ENCODE measurements at places on chromosomes 3 and 15.

DNA sequence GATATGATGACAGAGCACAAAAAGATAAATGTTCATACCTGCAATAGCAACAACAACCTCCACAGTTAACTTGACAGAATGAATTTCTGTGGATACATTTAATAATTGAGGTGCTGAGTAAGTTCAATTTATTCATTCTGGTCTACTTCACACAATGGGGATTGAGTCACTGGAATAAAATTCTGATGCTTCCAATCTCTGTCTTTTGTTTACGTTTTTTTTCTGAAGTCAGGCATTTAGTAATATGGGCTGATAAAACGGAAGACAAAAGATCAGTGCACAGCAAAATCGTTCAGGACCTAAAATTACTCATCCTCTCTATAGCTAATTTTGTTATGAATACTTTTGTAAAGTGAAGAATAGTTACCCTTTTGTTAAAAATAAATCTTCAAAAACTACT lies 565.9 kb upstream of the CCDC54 start:
- no peak for DNase-seq

DNA sequence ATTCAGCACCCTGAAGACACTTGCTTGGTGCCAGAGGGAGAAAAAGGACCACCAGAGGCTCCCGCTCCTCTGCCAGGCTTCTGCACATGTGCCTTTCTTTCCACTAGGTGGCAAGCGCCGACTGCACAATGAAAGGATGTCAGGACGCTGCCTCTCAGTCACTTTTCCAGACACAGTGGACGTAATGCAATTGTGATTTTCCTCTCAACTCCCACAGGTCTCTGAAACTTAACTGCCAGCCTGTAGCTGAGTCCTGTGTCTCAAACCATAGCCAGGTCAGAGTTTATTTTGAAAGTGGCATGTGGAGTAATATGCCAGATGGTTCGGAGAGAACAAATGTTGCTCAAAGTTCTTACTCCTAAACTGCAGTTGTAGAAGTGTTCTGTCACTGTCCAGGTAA lies 162.9 kb downstream of the ITPR1 start:
- peak; percentile 59 for DNase-seq

GRCh38 chr3:99505200-99505599 lies 133.2 kb upstream of the COL8A1 start:
- no peak for DNase-seq

- DNase-seq = no peak
Observed at GRCh38 chr3:194931865-194932264, 246.2 kb downstream of the FAM43A start.

DNA sequence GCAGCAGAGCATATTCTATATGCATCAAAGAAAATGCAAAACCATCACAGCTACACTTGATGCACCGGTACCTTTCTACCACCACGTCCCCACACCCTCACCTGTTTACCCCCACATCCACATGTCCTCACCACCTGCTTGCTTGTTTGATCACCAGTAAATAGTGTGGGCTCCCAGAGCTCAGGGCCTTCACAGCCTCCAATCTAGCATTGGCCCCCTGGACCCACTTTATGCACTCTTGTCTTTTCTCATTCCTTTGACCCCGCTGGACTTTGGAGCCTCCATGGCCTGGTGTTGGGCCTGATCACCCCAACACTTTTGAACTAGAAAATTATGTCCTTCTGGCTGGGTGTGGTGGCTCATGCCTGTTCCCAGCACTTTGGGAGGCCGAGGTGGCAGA lies 190.1 kb downstream of the PDE8A start:
- no peak for DNase-seq

DNA sequence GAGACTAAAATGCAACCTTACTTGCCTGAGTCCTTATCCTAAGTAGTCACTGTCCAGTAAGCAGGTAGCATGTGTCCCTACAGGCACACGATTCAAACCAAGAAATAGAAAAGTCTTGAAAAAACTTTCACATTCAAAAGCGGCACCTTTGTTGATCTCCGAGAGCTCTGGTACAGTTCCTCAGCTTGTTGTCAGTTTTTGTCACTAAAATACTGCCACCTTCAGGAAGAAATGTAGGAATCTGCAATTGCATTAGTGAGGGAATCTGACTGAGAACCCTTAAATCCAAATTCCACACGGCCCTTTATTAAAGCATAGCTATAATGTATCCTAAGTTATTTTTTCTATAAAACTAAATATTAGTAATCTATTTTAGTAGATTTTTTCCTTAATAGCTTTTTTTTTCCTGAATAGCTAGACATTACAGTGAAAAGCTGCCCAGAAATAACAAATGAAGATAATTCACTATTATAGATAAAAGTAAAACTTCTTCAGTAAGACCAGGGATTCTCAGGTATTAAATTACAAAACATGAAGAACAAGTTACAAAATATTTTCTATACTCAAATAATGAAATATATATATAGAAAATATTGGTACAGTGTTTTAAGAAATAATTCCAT lies 44.0 kb downstream of the CCDC54 start:
- DNase-seq = peak; percentile 90

DNA sequence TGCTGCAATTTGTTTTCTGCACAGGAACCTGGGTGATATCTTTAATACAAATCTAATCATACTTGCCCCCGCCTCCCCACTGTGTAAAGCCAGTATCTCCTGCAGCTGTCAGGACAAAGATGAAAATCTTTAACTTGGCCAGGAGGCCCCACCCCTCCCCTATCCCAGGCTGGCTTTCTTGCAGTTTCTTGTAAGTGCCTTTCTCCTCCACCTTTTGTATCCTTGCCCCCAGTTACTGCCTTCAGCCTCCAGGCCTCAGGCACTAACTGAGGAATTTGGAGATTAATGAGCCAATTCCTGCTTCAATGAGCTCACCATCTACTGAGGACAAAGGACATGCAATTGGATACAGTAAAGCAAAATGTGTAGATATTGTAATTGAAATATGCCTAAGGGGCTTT lies 6.5 kb downstream of the GCSAM start:
- peak; percentile 63 for DNase-seq

GRCh38 chr3:46857485-46858341 lies 5.5 kb downstream of the MYL3 start:
- DNase-seq = no peak

DNA sequence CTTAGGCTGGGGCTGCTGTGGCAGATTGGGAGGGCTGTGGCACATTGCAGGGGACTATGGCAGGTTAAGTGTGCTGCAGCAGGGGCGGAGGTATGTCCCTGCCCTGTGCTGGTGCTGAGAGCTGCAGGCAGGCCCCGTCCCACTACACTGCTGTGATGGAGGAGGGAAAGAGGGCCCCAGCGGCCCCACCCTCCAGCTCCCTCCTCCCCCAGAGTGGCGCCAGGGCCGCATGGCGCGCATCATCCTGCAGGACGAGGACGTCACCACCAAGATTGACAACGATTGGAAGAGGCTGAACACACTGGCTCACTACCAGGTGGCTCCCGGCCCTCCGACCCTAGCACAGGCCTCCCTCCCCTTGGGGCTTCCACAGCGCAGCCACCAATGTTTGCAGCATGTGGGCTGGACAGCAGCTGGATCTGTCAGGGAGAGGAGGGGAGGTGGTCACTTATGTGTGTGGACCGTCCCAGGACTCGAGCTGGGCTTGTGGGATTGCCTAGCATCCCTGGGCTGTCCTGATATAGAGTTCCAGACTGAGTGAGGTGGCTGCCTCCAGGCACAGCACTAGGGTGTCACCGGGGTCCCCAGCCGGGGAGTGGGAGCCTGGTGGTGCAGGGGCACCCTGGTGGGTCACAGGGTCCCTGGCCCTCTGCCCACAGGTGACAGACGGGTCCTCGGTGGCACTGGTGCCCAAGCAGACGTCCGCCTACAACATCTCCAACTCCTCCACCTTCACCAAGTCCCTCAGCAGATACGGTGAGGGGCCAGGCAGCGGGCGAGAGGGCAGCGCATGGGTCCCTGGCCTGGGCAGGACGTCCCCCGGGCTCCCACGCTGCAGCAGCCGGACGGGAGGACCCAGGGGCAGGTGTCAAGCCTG lies 46.1 kb downstream of the PLXNA1 start:
- DNase-seq = no peak

DNA sequence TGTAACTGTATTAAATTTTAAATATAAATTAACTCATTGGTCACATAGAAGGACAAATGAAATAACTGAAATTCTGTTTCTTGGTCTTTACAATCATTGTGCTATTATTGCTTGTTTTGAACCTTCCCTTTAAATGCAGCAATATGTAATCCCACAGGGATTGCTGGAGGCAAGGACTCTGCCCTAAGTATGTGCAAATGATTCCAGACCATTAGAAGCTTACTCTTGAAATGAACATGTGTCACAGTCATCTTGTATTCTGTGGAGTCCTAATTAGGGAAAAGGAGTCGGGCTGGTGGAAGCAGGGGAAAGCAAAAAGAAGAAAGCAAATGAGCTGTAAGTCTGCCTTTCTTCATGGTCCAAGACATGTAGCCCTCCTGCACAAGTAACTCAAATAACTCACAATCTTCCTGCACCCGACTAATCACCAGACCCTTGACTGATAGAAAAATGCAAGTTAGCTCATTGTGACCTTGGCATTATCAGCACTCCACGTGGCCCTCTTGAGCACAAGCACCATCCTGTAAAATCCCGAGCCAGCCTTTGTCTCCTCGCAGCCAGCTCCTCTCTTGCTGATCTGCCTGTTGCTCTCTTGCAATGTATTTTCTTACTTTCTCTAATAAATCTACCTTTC lies 2.3 kb upstream of the TMPRSS7 start:
- no peak for DNase-seq

DNA sequence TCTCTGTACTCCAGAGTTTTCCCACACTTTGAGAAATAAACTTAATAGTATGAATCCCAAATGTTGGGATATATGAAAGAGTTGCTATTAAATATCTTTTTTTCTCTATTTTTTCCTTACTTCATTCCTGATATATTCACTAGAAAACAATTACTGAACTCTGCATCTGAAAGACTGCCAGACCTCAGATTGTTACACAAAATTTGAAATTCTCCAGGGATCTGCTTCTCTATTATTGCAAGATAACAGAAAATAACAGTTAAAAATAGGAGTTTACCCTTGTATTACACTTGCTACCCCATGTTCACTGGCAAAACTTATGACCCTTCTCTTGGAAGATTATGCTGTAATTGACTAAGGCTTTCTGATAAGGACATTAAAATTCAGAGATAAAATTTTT lies 11.7 kb upstream of the P3H2 start:
- DNase-seq = no peak

Data from hematopoietic multipotent progenitor cell treated with erythropoietin and hydrocortisone succinate and interleukin-3 and kit ligand, for 4 days (in vitro differentiated cells).